Umbilical cord (tissue), 2 donors: ENCODE measurements at places on chromosomes 16 and 17. TPM values are rescaled to one million over a fixed set of nuclear protein-coding genes. Genes with fewer than 3 reads are reported as not detected.

- DNase-seq: no peak
Observed at GRCh38 chr16:89123831-89124100, 30.1 kb downstream of the ACSF3 start.

Gene CD68
- 8.4 TPM for total RNA-seq

GRCh38 chr16:67265834-67266233 is 13.5 kb upstream of the PLEKHG4 start:
- DNase-seq: no peak

Gene TEKT5
- total RNA-seq: not detected

DNA sequence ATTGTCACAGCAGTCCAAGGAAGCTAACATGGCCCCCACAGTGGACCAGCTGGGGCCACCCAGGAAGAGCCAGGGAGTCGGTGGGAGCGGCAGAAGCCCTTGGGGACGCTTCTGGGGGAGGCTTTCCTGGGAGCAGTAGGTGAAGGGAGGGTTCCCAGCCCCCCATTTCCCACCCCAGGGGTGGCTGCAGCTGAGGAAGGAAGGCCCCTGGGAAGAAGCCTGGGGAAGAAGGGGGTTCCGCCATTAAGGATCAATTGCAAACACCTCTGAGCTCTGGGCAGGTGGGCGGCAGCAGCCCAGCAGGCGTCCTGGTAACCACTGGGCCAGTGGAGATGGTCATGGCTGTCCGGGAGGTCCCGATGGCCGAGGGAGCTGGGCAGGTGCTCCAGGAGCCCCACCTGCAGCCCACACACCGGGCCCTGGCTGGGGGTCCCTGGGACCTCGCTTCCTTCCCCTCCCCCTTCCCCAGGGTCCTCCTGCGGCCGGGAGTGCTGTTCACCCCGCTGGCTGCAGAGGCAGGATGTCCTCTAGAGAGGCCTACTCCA is 592 bp upstream of the PERCC1 start:
- no peak for DNase-seq

GRCh38 chr16:50972876-50973275 is 178.2 kb downstream of the SALL1 start:
- DNase-seq: no peak

- no peak for DNase-seq
Observed at GRCh38 chr16:29806099-29806579, at the start of gene MAZ. TSS of gene MAZ (plus strand) at chr16:29806529. CDS start at chr16:29806702, 173 bp downstream.
